ENCODE measurements at places on chromosomes 16 and 17. TPM values are rescaled to one million over a fixed set of nuclear protein-coding genes. Genes with fewer than 3 reads are reported as not detected.
A peak's percentile ranks its signal among the peaks of the same experiment; 100 is the strongest.

- no peak for DNase-seq
Measured at GRCh38 chr17:64779376-64780095, 117.4 kb upstream of the SMURF2 start.

DNA sequence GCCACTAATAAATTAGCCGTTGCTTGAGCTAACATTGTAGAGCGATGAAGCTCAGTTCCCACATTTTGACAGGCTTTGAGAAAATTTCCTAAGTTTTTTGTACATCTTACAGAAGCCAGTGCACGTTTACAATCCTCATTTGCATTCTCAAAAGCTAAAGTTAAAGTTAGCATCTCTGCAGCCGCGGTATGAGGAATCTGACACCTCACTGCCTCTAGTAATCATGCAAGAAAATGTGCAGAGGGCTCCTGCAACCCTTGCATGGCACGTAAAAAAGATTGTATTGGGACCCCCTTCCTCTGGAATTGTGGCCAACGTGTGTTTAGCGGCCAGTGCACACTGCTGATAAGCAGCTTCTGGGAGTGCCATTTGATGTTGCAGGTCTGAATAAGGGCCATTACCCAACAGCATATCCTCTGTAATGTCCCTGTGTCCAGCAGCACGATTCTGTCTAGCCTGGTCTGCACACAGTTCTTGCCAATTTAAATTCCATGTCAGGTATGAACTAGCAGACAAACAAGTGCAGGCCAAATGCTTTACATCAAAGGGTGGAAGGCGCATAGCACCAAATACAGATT is 12.4 kb upstream of the ZNF689 start:
- no peak for DNase-seq

GRCh38 chr17:14553847-14554246 is 253.0 kb downstream of the HS3ST3B1 start:
- DNase-seq: no peak

GRCh38 chr17:13182854-13183253 is 165.0 kb upstream of the ELAC2 start:
- no peak for DNase-seq

DNA sequence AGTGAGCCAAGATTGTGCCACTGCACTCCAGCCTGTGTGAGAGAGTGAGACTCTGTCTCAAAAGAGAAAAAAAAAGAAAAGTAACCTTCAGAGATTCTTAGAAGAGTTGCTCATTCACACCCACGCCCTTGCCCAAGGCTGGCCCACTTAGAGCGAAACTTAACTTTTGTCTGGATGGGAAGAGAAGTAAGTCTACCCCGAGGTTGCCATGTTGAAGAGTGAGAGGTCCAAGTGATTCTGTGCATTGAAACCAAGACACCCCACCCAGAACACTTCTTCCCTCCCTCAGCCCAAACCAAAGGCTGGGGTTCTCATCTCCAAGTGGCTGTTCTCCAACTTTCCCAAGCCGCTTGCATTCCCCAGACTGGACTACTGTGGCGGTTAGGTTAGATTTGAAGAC is 2.4 kb upstream of the CISD3 start:
- no peak for DNase-seq

- DNase-seq: no peak
Measured at GRCh38 chr17:9937901-9938300, 32.8 kb upstream of the RCVRN start.

GRCh38 chr16:66025751-66026150 is 340.7 kb upstream of the CDH5 start:
- no peak for DNase-seq

Gene ASGR1
- 0.14 TPM for total RNA-seq

- peak; percentile 27 for DNase-seq
Measured at GRCh38 chr17:73956595-73957465, 246.6 kb upstream of the RPL38 start.

DNA sequence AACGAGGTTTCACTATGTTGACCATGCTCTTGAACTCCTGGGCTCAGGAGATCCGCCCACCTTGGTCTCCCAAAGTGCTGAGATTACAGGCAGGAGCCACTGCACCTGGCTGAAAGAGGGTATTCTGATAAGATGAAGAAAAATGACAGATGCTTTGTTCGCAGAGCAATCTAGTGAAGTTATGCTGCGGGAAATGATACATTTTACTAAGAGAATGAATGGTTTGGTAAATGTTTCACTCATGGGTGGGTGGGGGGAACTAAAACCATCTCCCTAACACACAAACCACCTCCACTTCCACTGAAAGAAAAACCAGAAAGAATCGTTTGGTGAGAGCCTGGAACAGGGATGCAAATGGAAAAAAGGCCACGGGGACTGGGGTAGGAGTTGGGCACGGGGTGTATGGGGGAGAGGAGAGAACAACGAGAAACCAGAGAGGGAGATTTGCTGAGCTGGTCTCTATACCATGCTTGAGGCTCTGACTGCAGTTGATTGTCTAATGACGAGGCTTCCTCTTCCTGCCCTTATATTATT is 19.0 kb upstream of the XYLT2 start:
- no peak for DNase-seq

- no peak for DNase-seq
Measured at GRCh38 chr16:46673320-46674013, 15.5 kb downstream of the VPS35 start.

GRCh38 chr17:36674278-36674650 is 72.9 kb downstream of the MRM1 start:
- DNase-seq: no peak

Measured in left ventricle myocardium inferior (tissue), 1 donor.